ENCODE measurements at places on chromosomes 5 and 9.
A peak's percentile ranks its signal among the peaks of the same experiment; 100 is the strongest.

GRCh38 chr5:73971326-73971725, 345.3 kb downstream of the ARHGEF28 start:
- no peaks in the 10 kb centered on the region for H3K36me3 ChIP-seq
- DNase-seq: no peak
- H3K4me1 ChIP-seq: peaks cover 7% of the 10 kb centered on the region

- H3K4me3 ChIP-seq: peak overlapping the region; percentile 20
- H3K36me3 ChIP-seq: peaks cover 4% of the 10 kb centered on the region
- peak overlapping the region; percentile 36 for H3K27ac ChIP-seq
- peaks cover 33% of the 10 kb centered on the region for H3K4me1 ChIP-seq
- no peak for DNase-seq
Observed at GRCh38 chr5:16983022-16983639, 47.0 kb upstream of the MYO10 start.

DNA sequence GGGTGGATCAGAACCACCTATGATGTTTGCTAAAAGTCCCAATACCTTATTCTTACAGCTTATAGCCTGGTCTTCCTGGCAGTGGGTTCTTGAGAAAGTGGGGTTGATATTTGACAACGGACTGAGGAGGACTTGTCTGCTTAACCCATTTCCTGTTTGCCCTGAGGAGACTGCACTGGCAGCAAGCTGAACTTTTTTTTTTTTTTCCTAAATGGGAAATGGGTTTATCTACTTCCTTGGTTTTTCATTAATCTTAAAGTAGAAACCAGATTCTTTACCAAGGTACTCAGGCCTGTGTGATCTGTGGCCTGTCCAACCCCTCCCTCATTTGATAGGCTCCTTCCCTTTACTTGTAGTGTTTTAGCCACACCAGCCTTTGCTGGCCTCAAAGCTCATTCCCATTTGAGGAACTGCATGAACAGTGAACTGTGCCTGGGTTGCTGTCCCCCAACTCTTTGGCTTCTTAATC, 47.1 kb downstream of the C9orf57 start:
- no peak for DNase-seq
- no peak overlapping the region for H3K4me3 ChIP-seq
- H3K36me3 ChIP-seq: no peaks in the 10 kb centered on the region
- H3K27me3 ChIP-seq: no peaks in the 10 kb centered on the region
- H3K4me1 ChIP-seq: peaks cover 11% of the 10 kb centered on the region

GRCh38 chr9:114774524-114774923, 31.3 kb downstream of the TNFSF15 start:
- DNase-seq: no peak
- H3K36me3 ChIP-seq: no peaks in the 10 kb centered on the region
- H3K27me3 ChIP-seq: peaks cover 9% of the 10 kb centered on the region
- H3K27ac ChIP-seq: no peak overlapping the region
- H3K4me3 ChIP-seq: no peak overlapping the region

GRCh38 chr5:150508828-150509227, 897 bp downstream of the NDST1 start:
- peaks cover 40% of the 10 kb centered on the region for H3K4me1 ChIP-seq
- H3K27ac ChIP-seq: peak overlapping the region; percentile 19
- no peaks in the 10 kb centered on the region for H3K36me3 ChIP-seq
- H3K27me3 ChIP-seq: no peaks in the 10 kb centered on the region
- H3K4me3 ChIP-seq: no peak overlapping the region

- H3K4me1 ChIP-seq: no peaks in the 10 kb centered on the region
- no peak for DNase-seq
- no peak overlapping the region for H3K27ac ChIP-seq
- no peaks in the 10 kb centered on the region for H3K27me3 ChIP-seq
- H3K4me3 ChIP-seq: no peak overlapping the region
- H3K36me3 ChIP-seq: peaks cover 4% of the 10 kb centered on the region
Observed at GRCh38 chr5:147708708-147709107, 73.8 kb downstream of the JAKMIP2 start.

DNA sequence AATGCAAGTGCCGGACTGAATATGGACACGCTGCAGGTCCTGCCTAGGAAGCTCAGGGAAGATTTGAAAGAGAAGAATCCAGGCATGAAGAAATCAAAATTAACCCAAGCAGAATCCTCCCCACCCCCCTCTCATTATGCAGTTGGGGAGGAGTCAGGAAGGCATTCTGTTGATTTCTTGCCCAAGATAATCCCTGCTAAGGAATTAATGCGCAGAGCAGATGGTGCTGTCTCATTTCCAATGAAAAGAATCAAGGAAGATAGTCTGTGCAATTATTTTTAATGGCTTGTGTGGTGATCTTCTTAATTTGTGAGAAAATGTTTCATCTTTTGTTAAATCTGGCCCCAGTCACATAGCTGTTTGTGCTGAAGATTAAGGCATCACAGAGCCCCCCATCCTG, 145.0 kb downstream of the ZNF462 start:
- no peak for DNase-seq
- H3K27me3 ChIP-seq: no peaks in the 10 kb centered on the region
- H3K27ac ChIP-seq: peak overlapping the region; percentile 73
- peaks cover 48% of the 10 kb centered on the region for H3K4me1 ChIP-seq
- peaks cover 77% of the 10 kb centered on the region for H3K36me3 ChIP-seq

Data from neural crest cell (in vitro differentiated cells).